ENCODE measurements at places on chromosomes 12 and 14. TPM values are rescaled to one million over a fixed set of nuclear protein-coding genes. Genes with fewer than 3 reads are reported as not detected.
A peak's percentile ranks its signal among the peaks of the same experiment; 100 is the strongest.

GRCh38 chr12:96194971-96195844 lies 1.0 kb downstream of the ELK3 start:
- DNase-seq: peak; percentile 77

GRCh38 chr12:6534945-6535696 lies 804 bp downstream of the GAPDH start:
- DNase-seq: peak; percentile 81

- DNase-seq: no peak
Measured at GRCh38 chr14:74463697-74464096, 29.4 kb downstream of the NPC2 start.

GRCh38 chr14:68547305-68548193 lies 245.3 kb downstream of the ZFP36L1 start:
- DNase-seq: no peak

GRCh38 chr12:1632702-1633101 lies 3.7 kb downstream of the WNT5B start:
- DNase-seq: no peak

DNA sequence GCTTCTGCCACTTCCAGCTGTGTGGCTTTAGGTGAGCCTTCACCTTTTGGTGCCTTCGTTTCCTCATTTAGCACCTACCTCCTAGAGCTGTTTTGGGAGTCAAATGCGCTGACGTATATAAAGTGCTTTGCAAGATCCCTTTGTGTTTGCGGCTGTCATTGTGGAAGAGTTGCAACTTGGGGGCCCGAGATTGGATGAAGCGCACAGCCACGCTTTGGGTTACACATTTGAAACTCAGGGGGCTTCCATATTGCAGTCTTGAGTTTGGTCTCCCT lies 636 bp upstream of the ARL6IP4 start:
- DNase-seq: no peak

- no peak for DNase-seq
Measured at GRCh38 chr12:57430112-57430930, 522 bp downstream of the R3HDM2 start.

GRCh38 chr14:77859934-77860570 lies 60.1 kb downstream of the ADCK1 start:
- no peak for DNase-seq

GRCh38 chr12:117046011-117046369 lies 53.2 kb downstream of the TESC start:
- DNase-seq: peak; percentile 73

- DNase-seq: no peak
Measured at GRCh38 chr12:123410041-123410412, 26.1 kb downstream of the KMT5A start.

DNA sequence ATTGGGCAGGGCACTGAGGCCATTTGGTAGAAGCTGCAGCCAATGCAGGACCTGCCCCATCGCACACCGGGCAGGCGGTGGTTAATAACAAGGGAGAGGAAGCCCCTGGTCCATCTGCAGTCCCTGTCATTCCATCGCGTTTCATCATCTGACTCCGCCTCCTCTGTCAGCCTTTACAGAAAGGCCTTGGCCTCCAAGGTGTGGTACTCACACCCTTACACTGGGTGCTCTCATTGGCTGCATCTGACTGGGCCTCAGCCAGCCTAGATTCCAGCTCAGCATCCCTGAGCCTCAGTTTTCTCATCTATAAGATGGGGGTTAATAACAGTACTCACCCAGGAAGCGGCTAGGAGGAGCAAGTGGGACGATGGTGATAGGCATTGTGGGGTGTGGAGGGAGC lies 14.7 kb upstream of the HHIPL1 start:
- DNase-seq: no peak

DNA sequence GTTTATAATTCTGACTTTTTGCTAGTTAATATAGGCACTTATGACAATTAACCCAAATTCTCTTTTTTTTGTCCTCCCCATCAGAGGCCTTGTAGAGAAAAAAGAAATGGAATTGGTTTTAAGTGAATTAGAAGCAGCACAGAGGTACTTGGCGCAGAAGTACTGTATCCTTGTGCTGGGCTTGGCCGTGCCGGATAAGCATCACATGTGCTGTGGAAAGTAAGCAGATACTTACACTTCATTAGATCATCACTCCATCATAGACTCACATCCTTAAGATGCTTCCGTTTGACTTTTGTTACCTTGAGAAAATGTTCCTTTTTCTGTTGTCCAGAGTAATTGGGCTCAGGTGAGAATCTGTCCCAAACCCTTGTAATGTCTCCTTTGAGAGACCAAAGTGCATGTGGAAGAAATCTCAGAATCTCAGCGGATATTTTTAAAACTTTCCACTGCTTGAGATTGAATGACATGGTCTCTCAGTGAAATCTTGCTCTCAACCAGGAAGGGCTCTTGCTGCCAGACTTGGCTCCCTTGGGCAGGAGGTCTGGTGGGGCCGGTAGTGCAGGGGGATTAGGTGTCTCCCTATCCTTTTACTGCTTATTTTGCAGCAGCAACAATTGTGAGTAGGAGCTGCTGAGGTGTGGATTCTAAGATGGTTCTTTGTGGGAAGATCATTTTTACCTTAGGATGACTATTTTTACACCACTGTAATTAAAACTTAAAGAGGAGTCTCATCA lies 24.8 kb downstream of the PPP1R36 start:
- no peak for DNase-seq

DNA sequence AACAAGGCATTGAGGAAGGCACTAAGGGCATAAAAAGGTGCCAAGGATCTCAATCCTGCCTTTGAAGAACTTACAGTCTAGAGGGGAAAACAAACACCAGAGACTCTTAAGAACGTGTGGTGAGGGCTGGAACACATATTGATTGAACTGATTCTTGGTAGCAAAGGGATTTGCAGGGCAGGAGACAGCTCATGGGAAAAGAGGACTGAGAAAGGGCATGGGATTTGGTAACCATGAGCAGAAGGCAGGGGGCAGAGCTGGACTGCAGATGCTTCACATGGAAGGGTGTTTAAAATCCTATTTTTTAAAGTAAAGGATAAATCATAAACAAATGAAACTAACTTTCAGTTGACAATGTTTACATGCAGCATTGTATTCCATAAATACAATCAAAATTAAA lies 203.1 kb downstream of the ITPR2 start:
- no peak for DNase-seq

DNA sequence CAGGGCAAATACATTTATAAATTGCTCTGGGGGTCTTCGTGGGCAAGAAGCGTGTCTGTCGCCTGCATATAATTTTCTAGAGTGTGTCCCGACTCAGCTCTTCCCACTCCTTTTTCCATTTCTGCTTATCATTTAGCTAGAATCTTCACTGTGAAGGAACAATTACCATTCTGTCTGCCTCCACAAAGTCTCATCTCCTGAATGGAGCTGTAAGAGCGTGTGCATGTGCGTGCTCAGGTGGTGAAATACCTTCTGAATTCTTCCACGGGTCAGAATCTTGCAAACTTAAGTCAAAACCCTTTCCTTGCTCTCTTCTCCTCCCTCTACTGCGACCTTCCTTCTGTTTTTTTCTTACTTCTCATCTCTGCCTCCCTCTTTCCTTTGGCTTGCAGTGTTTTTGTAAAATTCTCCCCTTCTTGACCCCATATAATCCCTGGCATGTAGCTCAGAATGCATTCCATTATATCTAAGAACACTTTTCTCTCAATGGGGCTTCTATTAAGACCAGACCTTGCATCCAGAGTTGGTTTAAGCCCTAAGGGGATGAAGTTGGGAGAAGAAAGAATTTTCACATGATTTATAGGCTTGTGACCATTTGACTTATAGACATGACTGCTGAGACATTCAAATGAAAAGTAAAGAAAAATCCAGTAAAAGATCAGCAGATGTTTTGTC lies 25.0 kb upstream of the GSG1 start:
- no peak for DNase-seq

- peak; percentile 73 for DNase-seq
Measured at GRCh38 chr14:75428230-75429104, 645 bp downstream of the JDP2 start.

DNA sequence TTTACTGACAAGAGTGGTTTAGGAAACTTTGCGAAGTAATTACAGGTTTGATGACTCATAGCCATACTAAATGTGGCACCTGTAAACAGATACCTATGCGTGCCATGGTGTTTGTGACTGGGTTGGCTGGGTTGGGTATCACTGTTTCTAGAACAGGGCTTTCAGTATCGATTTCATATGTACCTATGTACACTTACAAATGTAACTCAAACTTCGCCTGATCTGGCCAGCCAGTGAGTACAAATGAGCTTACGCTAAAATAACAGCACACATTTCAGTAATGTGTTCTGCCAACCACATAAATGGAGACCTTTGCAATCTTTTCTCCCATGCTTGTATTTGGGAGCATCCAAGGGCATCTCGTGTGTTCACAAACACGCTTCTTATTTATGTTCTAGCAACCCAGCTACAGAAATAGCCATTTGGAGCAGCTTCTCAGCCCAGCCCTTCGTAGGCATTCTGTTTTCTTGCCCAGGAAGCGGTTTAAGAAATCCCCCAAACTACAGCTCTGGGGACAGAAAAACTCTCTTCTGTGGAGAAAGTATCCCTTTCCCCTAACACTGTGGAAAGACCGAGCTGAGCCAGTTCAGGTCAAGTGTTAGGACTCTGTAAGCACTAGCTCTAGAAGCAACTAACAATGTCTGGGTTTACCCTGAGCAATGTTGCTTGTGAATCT lies 42.3 kb upstream of the MDM1 start:
- DNase-seq: no peak

- no peak for DNase-seq
Measured at GRCh38 chr12:1534748-1535147, 59.6 kb downstream of the FBXL14 start.

DNA sequence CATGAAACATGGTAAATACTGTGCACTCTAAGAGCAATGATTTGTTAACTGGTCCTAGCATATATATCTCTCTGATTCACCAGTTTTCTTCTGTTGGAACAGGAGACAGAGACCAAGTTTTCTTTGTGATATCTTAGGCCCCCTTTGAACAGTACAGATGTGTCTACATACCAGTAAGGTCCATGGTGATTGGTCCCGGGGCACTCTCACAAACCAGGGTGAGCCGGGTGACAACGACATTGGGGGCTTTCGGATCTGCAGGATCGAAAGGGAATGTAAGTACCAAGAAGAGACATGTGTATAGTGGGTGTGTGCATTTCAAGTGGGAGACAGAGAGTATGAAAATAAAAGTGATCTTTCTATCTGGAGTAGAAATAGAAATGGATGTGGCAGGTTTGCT lies 11.3 kb upstream of the ERP27 start:
- DNase-seq: no peak

DNA sequence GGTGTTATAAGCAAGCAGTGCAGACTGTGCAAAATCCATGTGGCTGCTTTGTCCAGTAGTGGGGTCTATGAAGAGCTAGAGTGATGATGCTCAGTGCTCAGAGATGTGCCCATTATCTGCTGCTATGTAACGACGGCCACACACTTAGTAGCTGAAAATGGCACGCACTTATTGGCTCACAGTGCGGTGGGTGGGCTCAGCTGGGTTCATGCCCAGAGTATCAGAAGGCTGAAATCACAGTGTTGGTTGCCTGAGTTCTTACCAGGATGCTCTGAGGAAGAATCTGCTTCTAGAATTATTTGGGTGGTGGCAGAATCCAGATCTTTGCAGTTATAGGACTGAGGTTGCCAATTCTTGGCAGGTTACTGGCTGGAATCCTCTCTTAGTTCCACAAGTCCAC lies 124.7 kb downstream of the SLC15A4 start:
- no peak for DNase-seq

DNA sequence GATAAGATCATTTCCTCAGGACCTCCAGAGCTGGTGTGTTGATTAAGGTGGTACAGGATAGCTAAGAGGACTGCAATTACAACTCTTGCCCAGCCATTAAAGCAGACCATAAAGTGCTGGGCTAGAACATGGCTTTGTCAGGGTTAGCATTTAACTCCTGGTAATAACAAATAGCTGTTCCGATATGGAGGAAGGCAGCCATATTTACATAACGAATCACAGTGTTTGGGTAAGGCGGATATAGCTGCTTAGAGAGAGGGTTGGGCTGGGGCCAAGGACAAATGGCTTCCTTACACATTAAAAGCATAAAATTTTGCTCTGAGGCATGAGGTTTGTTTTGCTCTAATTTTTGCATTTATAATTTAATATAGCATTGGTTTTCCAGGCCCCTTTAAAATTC lies 297.7 kb upstream of the DDHD1 start:
- no peak for DNase-seq

DNA sequence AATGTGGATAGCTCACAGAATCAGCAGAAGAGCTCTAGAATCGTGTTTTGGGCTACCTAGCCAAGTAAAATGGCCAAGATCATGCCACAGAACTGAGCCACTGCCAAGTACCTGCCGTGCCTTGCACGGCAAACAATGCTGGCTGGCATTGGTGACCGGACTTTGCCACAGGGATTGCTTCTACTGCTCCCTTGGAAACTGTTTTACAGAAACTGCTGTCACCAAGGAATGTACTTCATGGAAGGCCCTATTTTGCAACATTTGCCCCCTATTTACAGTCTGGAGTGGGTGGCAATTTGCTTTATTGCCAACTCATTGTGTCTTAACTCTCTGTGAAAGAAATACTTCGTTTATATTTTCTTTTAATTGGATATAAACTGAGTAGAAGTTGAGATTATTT lies 49.0 kb downstream of the BORCS5 start:
- no peak for DNase-seq

GRCh38 chr12:38783304-38783703 lies 122.1 kb downstream of the CPNE8 start:
- no peak for DNase-seq

GRCh38 chr12:121986489-121987245 lies 35.0 kb upstream of the BCL7A start:
- DNase-seq: no peak

- DNase-seq: no peak
Measured at GRCh38 chr12:2266666-2267620, 214.2 kb downstream of the CACNA1C start.

DLGAP5 gene
- 6.2 TPM for polyA plus RNA-seq

TRIM9 gene
- 3.9 TPM for polyA plus RNA-seq

TSPAN19 gene
- 0.05 TPM for polyA plus RNA-seq

Data from SK-N-SH (cell line).